Osteocyte (in vitro differentiated cells): ENCODE measurements at places on chromosomes 7 and 10.

DNA sequence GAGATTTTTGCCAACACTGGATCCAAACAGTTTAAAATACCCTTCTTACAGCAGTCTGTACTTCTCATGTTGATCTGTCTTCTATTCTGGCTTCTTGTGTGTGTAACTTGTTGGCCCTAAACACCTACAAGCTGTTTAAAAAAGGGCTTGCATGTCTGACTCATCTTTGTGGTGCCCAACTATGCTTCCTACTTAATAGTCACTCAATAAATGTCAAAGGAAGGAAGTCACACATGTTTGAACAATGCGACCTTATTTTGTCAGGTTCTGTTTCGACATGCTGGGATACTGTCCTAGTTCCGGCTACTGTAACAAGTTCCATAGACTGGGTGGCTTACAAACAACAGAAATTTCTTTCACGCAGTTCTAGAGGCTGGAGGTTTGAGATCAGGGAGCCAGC, 9.4 kb upstream of the GRK5 start:
- no peak for DNase-seq

DNA sequence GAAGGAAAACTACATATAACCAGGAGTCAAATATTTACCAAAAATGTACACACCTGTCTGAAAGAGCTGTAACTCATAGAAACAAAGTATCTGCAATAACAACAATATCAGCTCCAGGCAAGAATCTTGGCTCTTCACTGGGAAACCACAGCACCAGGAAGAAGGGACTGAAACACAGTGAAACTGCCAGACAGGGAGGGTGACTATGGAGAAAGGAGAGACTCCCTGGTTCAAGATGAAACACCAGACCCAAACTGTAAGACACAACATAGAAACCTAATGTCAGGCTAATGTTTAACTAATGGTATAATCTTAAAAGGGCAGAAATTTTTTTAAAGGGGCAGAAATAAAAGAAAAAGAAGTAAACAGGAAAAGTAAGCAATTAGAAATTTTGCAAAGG, 11.5 kb upstream of the TAS2R39 start:
- no peak for DNase-seq

- DNase-seq = no peak
Measured at GRCh38 chr7:25858200-25858524, 293.8 kb upstream of the NFE2L3 start.

DNA sequence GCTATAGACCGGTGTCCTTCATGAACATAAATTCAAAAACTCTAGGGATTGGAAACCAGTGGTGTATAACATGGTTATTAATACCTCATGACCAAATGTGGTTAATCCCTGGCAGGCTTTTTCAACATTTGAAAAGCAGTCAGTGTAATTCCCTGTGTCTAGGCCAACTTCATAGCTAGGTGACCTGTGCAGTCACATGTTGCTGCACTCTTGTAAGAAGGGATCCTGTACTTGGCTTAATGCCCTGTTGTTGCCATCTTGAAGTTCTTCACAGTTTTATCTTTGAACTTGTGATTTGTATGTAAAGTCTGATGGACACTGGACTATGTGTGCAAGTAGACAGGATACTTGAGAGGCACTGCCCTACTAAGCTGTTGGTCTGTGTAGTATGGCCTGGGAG, 39.7 kb downstream of the ZNF33A start:
- no peak for DNase-seq

- no peak for DNase-seq
Measured at GRCh38 chr7:98664882-98665281, 47.8 kb downstream of the NPTX2 start.

DNA sequence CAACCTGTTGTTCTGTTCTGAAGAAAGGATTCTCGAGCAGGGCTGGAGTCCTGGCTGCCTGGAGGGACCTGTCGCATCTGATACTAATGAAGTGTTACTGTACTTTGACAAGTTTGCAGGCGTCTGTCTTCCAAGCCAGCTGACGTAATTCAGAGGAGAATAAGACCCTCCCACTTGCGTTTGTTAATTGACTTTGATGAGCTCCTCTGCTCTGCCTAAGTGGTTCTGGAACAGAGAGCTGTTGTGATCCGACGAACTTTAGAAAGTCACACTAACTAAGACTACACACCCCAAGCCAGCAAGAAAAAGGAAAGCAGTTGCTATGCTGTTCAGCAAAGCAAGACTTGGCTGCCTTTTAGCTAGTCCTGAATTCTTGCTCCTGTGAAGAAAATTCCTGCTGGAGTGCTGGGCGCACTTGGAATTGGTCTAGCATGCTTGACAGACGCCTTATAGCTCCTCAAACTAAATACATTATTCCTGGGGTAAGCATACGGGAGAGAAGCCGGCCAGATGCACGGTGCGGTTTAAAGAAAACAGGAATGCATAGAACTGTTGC, 200.3 kb downstream of the CACNB2 start:
- DNase-seq = no peak

DNA sequence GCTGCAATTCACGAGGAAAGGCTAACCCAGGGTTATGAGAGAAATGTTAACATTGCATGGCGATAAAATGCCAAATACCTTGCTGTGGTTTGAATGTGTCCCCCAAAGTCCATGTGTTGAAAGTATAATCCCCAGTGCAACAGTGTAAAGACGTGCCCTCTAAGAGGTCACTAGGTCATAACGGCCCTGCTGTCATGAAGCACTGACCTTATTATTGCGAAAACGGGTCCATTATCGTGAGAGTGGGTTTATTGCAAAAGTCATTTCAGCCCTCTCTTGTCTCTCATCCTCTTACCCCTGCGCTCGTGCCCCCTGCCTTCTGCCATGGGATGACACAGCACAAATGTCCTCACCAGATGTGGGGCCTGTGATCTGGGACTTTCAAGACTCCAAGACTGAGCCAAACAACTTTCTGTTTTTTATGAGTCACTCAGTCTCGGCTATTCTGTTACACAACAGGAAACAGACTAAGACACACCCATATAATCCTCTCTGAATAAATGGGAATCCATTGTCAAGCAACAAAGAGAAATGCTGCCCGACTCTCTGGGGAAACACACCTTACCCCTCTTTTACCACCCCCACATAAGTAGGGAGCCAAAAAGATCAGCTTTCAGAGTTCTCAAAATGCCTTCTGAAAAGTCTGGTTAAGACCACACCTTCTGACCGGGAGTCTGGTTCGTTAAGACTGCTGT, 73.1 kb upstream of the UCN3 start:
- DNase-seq = no peak

DNA sequence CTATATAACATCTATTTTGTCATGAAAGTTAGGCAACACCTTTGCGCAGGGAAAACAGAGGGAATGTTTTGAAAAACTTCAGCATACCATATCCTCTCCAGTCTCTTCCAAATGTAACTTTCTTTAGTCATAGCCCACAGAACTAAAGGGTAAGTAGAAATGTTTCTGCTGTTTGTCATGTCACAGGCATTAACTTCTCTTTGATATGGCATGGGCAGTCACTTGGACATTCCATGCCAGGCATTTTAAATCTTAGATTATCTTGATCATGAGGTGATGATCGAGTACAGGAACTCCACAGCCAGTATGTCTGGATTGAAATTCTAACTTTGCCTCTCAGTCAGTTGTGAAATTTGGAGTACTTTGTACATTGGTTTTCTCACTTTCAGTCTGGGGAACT, 27.5 kb upstream of the ETV1 start:
- no peak for DNase-seq

- DNase-seq = no peak
Measured at GRCh38 chr10:105188737-105189462, 547.8 kb downstream of the SORCS3 start.

- DNase-seq = no peak
Measured at GRCh38 chr10:129972966-129973673, 9.0 kb upstream of the EBF3 start.
